Right atrium auricular region (tissue), 2 donors: ENCODE measurements at places on chromosomes 12 and 14.

GRCh38 chr12:110606253-110606611 lies 7.7 kb upstream of the TCTN1 start:
- DNase-seq = no peak
- no peaks in the 10 kb centered on the region for H3K4me1 ChIP-seq
- no peaks in the 10 kb centered on the region for H3K36me3 ChIP-seq
- no peaks in the 10 kb centered on the region for H3K27me3 ChIP-seq
- no peak overlapping the region for H3K4me3 ChIP-seq
- no peak overlapping the region for H3K27ac ChIP-seq

DNA sequence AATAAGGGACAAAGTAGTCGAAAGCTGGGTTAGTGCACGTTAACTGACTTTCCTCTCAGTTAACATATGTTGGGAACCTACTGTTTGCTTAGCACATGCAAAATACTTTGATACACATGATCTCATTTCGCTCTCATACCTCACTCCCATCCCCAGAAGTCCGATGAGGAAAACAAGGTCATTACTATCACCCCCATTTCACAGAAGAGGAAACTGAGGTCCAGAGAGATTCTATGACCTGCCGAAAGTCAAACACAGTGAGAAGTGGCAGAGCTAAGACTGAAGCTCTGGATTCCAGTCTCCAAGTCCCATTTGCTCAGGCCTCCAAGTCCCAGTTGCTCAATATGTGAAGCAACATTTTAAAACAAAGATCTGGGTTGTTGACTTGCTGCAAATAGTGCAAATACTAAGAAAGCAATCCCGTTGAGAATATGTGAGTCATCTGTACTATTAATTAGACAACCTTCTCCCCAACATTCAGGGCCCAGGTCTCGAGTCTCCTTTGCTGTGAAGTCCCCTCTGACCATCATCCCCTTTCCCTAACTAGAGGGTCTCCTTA lies 170.6 kb upstream of the PWP1 start:
- no peak for DNase-seq
- H3K27ac ChIP-seq = no peak overlapping the region
- no peaks in the 10 kb centered on the region for H3K4me1 ChIP-seq
- H3K27me3 ChIP-seq = no peaks in the 10 kb centered on the region
- H3K36me3 ChIP-seq = no peaks in the 10 kb centered on the region

GRCh38 chr12:52546126-52546525 lies 6.8 kb downstream of the KRT71 start:
- no peaks in the 10 kb centered on the region for H3K36me3 ChIP-seq
- no peak overlapping the region for H3K4me3 ChIP-seq
- no peak overlapping the region for H3K27ac ChIP-seq
- no peaks in the 10 kb centered on the region for H3K4me1 ChIP-seq

DNA sequence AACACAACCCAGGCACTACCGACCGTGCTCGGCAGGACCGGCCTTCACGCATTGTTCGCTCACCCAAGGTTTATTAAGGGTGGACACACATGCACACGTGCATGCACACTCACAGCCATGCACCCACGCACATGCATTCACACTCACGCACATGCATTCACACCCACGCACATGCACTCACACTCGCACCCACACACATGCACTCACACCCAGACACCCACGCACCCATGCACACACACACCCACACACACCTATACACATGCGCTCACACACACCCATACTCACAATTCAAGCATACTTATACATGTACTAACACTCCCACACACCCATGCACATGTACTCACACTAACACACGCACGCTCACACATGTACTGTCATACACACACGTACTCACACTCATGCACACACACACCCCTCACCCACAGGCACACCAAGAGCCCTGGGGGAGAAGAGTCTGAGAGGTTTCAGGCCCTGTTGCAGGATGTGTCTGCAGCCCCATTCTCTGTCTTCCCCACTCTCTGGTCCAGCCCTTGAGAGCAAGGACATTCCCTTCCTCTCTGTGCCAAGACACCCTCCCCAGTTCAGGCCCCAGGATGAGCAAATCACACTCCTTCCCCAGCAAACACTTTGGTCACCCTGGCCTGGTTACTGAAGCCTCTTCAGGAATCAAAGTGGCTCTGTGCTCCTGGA lies 49.4 kb upstream of the BCL11B start:
- no peaks in the 10 kb centered on the region for H3K4me1 ChIP-seq
- H3K27ac ChIP-seq = no peak overlapping the region
- DNase-seq = no peak

GRCh38 chr12:132437943-132438700 lies 51.8 kb upstream of the FBRSL1 start:
- no peaks in the 10 kb centered on the region for H3K4me1 ChIP-seq
- H3K36me3 ChIP-seq = no peaks in the 10 kb centered on the region
- no peak for DNase-seq
- no peak overlapping the region for H3K27ac ChIP-seq
- H3K27me3 ChIP-seq = no peaks in the 10 kb centered on the region

- H3K36me3 ChIP-seq = peaks cover 5% of the 10 kb centered on the region
- H3K27ac ChIP-seq = no peak overlapping the region
- H3K4me1 ChIP-seq = no peaks in the 10 kb centered on the region
- H3K27me3 ChIP-seq = no peaks in the 10 kb centered on the region
- no peak for DNase-seq
- no peak overlapping the region for H3K4me3 ChIP-seq
These were observed 20.6 kb downstream of the CNIH1 start for GRCh38 chr14:54420478-54421142.

DNA sequence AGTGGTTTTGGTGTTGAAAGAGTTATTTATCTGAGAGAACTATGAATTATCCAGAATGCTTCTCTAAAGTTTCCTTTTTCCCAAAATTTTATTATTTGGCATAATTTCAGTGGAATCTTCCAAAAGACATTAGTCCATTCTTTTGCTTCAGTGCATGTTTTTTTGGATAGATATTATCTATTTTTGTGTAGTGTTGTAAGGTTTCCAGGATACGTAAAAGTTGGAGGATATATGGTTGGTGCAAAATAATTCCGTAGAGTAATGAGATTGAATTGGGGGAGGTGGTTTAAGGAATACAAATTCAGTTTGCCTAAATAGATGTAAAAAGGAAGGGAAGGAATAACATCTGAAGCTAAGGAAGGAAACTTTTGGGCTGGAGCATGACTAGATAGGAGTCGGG lies 186.6 kb downstream of the RGS6 start:
- no peaks in the 10 kb centered on the region for H3K36me3 ChIP-seq
- no peaks in the 10 kb centered on the region for H3K4me1 ChIP-seq
- no peaks in the 10 kb centered on the region for H3K27me3 ChIP-seq
- H3K27ac ChIP-seq = no peak overlapping the region
- DNase-seq = no peak

GRCh38 chr12:54041097-54041690 lies 8.3 kb downstream of the HOXC5 start:
- H3K4me3 ChIP-seq = no peak overlapping the region
- H3K4me1 ChIP-seq = no peaks in the 10 kb centered on the region
- DNase-seq = no peak
- no peaks in the 10 kb centered on the region for H3K36me3 ChIP-seq
- H3K27ac ChIP-seq = no peak overlapping the region

- peaks cover 66% of the 10 kb centered on the region for H3K4me1 ChIP-seq
- no peaks in the 10 kb centered on the region for H3K27me3 ChIP-seq
- no peak for DNase-seq
These were observed 10.1 kb downstream of the NUDT4 start for GRCh38 chr12:93387780-93388179.

- no peaks in the 10 kb centered on the region for H3K27me3 ChIP-seq
- no peaks in the 10 kb centered on the region for H3K4me1 ChIP-seq
- H3K36me3 ChIP-seq = no peaks in the 10 kb centered on the region
- no peak for DNase-seq
These were observed 346.2 kb upstream of the STXBP6 start for GRCh38 chr14:25396128-25396527.
